ENCODE measurements at places on chromosomes 5 and 9. TPM values are rescaled to one million over a fixed set of nuclear protein-coding genes. Genes with fewer than 3 reads are reported as not detected.

Gene IRX2
- total RNA-seq = not detected

Gene OCLN
- 29.0 TPM for total RNA-seq

Gene TMEM141
- 109 TPM for total RNA-seq

Gene PDGFRB
- 0.97 TPM for total RNA-seq

Gene SLC34A3
- not detected for total RNA-seq

Gene IL4
- not detected for total RNA-seq

Gene GFPT2
- total RNA-seq = 20.1 TPM
